ENCODE measurements at places on chromosomes 13 and 19.

GRCh38 chr19:3320354-3320670 lies 46.1 kb upstream of the NFIC start:
- no peak for DNase-seq

DNA sequence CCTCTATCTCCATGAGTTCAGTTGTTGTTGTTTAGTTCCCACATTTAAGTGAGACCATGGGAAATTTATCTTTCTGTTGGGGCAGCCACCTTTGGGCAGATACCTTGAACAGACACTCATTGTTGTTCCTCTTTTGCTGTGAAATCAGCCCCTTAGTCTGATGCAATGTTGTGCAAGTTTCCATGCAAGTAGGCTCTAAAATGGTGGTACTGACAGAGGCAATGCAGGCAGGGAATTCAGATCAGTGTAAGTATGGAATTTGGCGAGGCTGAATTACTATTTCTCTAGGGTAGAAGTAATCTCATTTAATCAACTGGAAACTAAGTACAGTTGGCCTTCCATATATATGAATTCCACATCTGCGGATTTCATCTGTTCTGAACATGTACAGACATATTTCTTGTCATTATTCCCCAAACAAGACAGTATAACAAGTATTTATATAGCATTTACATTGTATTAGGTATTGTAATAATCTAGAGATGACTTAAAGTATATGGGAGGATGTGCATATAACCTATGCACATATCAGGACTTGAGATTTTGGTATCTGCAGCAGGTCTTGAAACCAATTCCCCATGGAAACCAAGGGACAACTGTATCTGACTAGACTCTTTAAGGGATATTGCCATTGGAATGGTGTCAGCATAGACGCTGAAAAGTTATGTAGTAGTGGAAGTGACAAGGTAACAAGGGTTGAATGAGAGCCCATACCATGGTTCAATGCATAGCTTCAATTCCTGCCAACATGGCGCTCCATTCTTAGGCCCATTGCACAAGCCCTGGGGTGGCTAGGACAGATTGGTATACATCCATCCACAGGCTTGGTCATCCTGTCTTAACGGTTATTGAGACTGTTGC lies 281.5 kb upstream of the HTR2A start:
- no peak for DNase-seq

DNA sequence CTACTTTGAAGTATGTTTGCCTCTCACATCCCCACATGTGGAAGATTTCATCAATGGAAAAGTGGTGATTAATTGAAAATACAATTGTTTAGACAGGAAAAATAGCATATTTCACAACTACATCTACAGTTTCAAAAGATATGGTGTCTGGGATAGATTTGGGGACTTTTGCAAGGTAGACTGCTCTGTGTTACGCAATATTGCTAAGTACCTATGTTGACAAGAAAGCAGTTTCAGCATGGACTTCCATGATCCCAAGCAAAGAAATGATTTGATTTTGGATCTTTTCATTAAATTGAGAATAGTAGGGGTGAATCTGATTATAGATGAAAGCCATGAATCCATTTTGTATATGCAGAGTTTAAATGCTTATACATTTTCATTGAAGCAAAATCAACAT lies 10.5 kb downstream of the ZNF160 start:
- DNase-seq = no peak

GRCh38 chr19:42091742-42092141 lies 15.8 kb downstream of the ZNF574 start:
- DNase-seq = no peak

- DNase-seq = no peak
Measured at GRCh38 chr13:101049166-101049850, 367.0 kb downstream of the NALCN start.

- DNase-seq = peak; percentile 34
Measured at GRCh38 chr19:42242069-42242511, 312 bp downstream of the GSK3A start.

- DNase-seq = no peak
Measured at GRCh38 chr13:28753208-28753892, 34.6 kb upstream of the SLC46A3 start.

GRCh38 chr13:51221674-51222036 lies 543 bp upstream of the FAM124A start:
- no peak for DNase-seq

GRCh38 chr13:62130062-62130970 lies 714.7 kb upstream of the PCDH20 start:
- DNase-seq = no peak

DNA sequence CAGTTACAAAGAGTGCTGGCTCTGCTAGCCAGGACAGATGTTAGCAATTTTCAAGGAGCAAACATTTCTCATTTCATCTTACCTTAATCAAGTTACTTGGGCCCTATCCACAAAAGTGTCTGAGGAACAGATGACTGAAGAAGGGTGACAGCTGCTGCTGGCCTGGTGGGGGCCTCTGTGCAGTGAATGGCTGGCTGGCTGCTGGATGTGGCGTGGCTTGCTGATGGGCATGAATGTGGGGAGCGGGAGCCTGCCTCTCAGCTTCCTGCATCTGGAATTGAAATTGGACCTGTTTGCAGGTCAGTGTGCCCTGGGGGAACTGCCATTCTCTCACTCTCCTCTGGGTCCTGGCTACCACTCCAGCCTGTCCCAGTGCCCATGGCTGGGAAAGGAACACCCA lies 94.7 kb downstream of the RGCC start:
- DNase-seq = no peak

GRCh38 chr13:21550918-21551317 lies 53.1 kb downstream of the MICU2 start:
- DNase-seq = no peak

- no peak for DNase-seq
Measured at GRCh38 chr19:55075371-55075998, at the start of gene EPS8L1. TSS of gene EPS8L1 (plus strand) at chr19:55075869. CDS start at chr19:55076445, 576 bp downstream.

All from stimulated activated CD4-positive, alpha-beta T cell treated with anti-CD3 and anti-CD28 coated beads, Interleukin-4, amount 100 ng/mL, for 24 hours (primary cell).